ENCODE measurements at places on chromosomes 7 and 10.

GRCh38 chr10:88984525-88984924, 6.1 kb upstream of the FAS start:
- no peak for DNase-seq

DNA sequence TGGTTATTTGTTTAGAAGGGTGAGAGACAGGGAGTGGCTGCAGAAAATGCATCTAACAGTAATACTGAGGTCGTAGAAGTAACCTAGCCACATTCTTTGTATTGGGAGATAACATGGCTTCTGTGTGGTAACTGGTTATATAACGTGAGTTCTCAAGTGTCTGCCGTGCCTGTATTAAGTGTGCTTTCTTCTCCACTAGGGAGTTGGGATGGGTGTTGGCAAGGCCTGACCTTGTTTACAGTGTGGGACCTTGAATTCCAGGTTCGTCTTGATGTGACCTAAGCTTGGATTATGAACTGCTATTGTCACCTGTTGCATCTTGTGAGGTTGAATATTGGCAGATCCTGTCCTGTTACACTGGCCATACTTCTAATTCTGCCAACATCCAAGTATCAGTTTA, 145.3 kb upstream of the NAMPT start:
- DNase-seq: no peak

DNA sequence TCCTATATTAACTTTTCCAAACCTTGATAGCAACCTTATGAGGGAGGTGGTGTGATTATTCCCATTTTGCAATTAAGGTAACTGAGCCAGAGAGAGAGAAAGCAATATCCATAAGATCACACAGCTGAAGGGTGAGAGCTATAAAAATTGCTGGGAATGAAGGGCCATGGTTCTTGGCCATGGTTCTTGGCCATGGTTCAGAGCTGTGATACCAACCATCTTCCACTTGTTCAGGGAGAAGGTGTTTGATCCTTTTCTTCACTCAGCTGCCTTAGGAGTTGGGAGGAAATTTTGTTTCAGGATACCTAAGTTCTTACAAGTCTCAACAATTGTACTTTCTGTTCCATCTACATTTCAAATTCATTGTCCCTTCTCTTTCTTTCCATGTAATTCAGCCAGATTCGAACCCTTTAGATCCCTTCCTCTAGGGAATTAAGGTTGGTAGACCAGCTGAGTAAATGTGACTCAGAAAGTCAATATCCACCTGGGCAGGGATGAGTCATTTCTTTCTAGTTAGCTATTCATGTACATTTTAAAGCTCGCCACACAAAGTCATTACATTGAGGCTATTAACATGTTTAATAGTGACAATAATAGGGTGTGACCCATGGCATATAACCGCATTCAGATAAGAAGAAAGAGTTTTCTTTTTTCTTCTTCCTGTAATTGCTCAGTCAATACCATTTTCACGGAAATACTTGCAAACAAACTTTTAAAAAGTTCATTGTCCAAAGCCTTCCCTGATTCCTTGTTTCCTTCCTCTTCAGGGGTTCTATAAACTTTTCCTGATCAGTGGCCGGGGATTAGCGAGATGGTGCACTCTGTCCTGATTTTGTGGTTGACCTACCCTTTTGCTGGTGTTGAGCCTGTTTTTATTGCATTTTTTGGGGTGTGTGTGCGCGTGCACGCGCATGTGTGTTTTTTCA, 143.4 kb downstream of the TCF7L2 start:
- peak; percentile 13 for DNase-seq

- DNase-seq: peak; percentile 64
Measured at GRCh38 chr7:31416381-31416870, 75.9 kb upstream of the NEUROD6 start.

DNA sequence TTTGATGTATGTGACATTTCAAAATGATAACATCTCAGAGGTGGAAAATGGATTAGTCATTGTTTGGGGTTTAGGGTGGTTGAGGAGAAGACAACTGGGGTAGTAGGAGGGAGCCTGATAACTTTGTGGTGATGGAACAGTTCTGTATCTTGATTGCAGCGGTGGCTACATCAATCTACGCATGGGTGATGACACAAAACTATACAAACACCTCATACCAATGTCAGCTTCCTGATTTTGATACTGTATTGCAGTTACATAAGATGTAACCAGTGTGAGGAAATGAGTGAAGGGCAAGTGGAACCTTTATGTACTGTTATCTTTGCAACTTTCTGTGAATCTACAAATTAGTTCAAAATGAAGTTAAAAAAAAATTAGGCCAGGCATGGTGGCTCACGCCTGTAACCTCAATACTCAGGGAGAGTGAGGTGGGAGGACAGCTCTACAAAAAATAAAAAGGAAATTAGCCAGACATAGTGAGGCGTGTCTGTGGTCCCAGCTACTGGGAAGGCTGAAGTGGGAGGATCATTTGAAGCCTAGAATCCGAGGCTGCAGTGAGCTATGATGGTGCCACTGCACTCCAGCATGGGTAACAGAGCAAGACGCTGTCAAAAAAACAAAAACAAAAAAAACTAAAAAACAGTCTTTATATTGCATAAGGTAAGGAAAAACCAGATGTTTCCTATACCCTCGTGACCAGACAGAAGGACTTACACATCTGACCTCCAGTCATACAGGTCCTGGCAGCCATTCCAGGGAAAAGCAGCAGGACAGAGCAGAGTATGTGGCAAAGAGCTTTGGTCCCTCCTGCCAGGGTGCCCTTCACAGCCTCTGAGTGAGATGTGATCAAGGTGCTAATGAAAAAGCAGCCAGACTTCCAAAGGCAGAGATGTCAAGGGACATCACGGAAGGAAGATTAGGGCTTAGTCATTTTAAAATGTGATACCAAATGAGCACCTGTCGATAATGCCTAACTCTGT, 50.8 kb downstream of the CYTH3 start:
- DNase-seq: no peak

- peak; percentile 12 for DNase-seq
Measured at GRCh38 chr10:80414142-80414895, 6.0 kb downstream of the PRXL2A start.

- no peak for DNase-seq
Measured at GRCh38 chr10:21260506-21261149, 264.9 kb downstream of the SKIDA1 start.

DNA sequence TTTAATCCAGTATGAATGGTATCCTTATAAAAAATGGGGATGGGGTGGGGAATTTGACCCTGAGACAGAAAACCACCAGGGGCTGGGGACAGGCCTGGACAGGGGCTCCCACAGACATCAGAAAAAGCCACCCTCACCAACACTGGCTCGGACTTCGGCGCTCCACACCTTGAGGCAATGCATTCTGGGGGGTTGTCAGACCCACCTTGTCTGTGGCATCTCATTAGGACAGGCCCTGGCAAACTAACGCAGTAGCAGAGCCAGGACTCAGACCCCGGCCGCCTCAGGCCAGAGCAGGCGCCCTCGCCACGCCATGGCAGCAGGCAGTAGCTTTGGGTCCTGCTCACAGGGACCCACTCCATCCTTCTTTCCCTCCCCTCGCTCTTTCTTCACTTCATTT, 160.1 kb downstream of the CCDC3 start:
- DNase-seq: no peak

DNA sequence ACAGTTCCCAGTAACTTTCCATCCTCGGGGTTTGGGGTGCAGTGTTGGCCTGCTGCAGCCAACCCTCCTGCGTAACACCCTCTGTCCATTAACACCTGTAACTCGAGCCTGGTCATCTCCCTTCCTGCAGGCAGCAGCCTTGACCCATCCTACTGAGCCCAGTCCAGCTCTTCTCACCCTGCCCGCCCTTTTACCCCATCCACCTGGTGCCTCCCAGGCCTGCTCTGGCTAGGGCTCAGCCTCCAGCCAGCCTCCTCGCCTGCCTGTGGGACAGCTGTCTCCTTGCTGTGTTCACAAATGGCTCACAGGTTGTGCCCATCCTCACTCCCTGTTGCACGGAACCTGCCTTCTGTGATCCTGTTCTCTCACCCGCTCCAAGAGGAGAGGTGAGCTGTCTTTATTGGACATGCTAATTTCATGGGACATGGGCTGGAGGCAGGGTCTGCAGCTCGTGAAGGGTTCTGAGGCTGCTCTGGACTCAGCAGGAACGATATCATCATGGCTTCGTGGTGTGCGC, 277.2 kb upstream of the TCERG1L start:
- DNase-seq: no peak

GRCh38 chr10:91610444-91610843, 22.4 kb downstream of the PPP1R3C start:
- DNase-seq: no peak

GRCh38 chr7:32905175-32905662, 13.7 kb upstream of the KBTBD2 start:
- no peak for DNase-seq

DNA sequence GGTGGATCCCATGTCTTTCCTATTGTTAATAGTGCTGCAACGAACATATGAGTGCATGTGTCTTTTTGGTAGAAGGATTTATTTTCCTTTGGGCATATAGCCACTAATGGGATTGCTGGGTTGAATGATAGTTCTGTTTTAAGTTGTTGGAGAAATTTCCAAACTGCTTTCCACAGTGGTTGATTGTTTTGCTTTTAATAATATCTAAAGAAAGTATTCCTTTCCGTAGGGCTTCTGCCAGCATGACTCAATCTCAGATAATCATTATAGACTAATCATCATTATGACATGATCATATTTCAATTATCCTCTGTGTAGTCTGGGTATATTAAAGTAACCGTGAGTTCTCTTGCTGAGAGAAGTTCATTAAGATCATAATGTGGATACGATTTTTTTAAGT, 110.2 kb upstream of the KMT2E start:
- DNase-seq: no peak

DNA sequence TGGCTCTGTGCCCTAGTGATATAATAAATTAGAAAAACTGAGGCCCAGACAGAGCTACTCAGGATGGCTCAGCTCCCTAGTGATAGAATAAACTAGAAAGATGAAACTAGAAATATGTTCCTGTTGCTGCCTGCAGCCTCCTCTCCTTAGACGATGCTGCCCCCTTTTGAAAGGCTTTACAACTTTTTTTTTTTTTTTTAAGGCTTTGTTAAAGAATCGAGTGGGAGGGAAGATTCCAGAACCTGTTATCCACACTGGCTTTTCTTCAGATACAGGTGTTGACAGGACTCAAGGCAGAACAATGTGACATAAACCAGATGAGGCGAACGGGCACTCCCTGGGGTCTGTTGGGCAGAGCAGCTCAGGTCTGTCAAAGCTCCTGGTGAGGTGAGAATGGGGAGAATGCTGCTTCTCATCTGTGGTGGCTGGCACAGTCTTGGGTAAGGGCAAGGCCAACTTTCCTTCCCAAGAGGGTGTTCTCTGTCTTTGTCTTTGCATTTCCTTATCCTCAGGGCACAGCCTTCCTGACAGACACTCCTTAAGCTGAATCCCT, 175.1 kb downstream of the COBL start:
- no peak for DNase-seq

DNA sequence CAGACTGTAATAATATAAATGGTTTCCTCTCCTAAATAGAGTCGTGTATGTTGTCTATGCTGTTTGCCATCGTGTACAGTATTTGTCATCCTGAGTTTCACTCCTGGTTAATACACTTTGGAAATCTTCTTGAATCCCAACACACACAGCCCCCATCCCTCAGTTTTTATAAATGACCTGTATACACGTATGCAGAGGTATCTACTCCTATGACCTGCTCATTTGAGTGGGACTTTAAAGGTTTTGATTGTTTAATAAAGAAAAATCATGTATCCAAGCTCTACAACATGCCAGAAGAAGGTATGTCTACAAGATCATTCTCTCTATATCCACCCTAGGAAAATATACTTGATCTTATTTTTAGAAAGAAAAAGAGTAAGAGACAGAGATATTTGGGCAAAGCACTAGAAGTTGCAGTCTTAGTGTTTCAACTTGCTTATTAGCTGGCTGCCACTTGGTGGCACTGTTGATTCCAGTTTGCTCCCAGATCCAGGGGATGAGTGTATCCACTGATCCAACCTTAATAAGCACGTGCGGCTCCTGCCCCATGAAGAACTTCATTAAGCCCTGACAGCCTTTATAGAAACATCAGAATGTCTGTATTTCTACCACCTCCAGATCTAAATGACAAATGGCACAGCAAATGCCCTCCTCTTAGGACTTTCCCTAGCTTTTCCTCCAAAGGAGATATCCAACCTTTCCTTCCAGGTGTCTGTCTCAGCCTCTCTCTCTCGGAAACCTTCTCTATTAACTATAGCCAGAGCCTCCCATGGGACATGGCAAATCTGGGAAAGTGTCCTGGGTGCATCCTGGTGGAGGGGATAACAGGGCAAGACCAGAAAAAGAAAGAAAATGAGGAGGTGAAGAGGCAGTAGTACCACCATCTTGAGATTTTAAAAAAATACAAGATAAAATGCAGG, 181.6 kb upstream of the NEBL start:
- DNase-seq: peak; percentile 40

- DNase-seq: peak; percentile 13
Measured at GRCh38 chr7:22548313-22548712, 48.3 kb upstream of the STEAP1B start.

DNA sequence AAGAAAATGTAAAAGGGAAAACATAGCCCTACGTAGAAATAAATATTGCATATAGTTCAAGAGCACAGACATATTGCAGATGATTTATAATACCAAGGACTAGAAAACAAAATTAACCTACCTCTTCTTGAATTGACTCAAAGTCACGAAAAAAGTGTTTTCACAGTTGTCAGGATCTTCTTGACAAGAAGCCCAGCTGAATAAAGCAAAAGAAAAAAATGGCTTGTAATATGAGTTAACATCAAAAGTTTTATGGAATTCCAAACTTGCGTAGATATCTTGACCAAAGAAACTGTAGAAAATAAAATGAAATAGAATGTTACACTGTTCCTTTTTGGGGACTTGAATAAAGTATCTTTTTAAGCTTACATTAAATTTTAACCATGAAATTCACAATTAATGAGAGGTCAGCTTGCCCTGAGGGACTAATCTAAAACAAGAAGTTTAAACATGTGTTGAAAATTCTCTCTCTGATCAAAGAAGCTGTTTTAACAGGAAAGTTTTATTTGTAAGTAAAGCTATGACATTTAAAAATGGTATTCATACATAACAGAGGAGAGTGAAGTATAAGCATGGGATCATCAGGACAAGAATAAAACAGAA, 133.1 kb upstream of the SEMA3C start:
- DNase-seq: no peak

GRCh38 chr7:20352573-20353306, 22.0 kb downstream of the ITGB8 start:
- no peak for DNase-seq

DNA sequence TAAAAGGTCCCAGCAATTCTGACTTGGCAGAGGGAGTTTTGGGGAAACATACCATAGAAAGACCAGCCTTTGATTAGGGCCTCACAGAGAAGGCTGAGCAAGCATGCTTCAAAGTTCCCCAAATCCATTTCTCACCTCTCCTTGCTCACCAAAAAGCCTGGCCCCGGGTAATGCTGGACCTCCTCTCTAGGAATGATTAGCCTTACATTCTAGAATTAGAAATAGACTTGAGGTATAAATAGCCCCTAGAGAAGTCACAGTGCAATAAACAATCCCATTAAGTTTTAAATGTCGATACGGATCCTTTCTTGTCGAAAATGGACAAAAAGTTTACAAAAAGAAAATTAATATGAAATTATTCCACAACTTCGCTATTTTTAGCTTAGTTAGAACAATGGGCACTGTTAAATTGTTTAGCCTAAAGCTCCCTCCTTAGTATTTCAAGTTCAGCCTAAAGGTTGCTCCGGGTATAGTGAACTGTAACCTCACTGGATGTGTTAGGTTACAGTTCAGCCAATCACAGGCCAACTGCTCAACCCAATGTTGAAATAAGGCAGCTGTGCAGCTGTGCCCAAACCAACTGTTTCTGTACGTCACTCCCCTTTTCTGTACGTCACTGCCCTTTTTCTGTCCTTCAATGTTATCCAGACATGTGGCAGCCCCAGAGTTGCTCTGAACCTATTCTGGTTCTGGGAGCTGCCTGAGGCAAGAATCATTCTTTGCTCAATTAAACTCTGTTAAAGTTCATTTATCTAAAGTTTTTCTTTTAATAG, 7.9 kb upstream of the GSDME start:
- DNase-seq: no peak

All from NCI-H2081 (cell line).